Liver (tissue), 10 donors: ENCODE measurements at places on chromosomes 6 and 20.

GRCh38 chr20:63775096-63775978, 35.8 kb downstream of the SLC2A4RG start:
- peak; percentile 70 for DNase-seq

GRCh38 chr6:15901141-15902115, 227.5 kb upstream of the MYLIP start:
- no peak for DNase-seq

GRCh38 chr20:57346477-57346876, 4.6 kb upstream of the RAE1 start:
- peak; percentile 72 for DNase-seq

- DNase-seq, result no peak
Observed at GRCh38 chr6:168452685-168453377, 11.8 kb downstream of the SMOC2 start.

GRCh38 chr20:5170341-5170740, 43.5 kb downstream of the CDS2 start:
- DNase-seq, result no peak
